ENCODE measurements at places on chromosomes 13 and 19. TPM values are rescaled to one million over a fixed set of nuclear protein-coding genes. Genes with fewer than 3 reads are reported as not detected.

NCLN gene
- 63.1 TPM for polyA plus RNA-seq

PGLYRP1 gene
- polyA plus RNA-seq: not detected

CALR3 gene
- 0.07 TPM for polyA plus RNA-seq

FRY gene
- 5.6 TPM for polyA plus RNA-seq

C19orf85 gene
- not detected for polyA plus RNA-seq

SPHK2 gene
- 15.9 TPM for polyA plus RNA-seq

POP4 gene
- 50.3 TPM for polyA plus RNA-seq
